ENCODE measurements at places on chromosomes 11 and 22. TPM values are rescaled to one million over a fixed set of nuclear protein-coding genes. Genes with fewer than 3 reads are reported as not detected.

Gene MYOD1
- not detected for total RNA-seq

Gene RELT
- 23.4 TPM for total RNA-seq

Gene LDLRAD3
- total RNA-seq: 0.44 TPM

Gene ZDHHC8
- 74.7 TPM for total RNA-seq

Gene TESMIN
- total RNA-seq: 1.3 TPM

Gene A4GALT
- not detected for total RNA-seq

Gene TSPAN4
- total RNA-seq: 9.4 TPM

Gene DGCR6
- 1.2 TPM for total RNA-seq

Gene CRYBA4
- total RNA-seq: not detected

GRCh38 chr11:32151027-32151426, 60.2 kb downstream of the RCN1 start:
- DNase-seq: no peak
- H3K27me3 ChIP-seq: no peaks in the 10 kb centered on the region
- no peaks in the 10 kb centered on the region for H3K4me1 ChIP-seq
- H3K36me3 ChIP-seq: no peaks in the 10 kb centered on the region
- no peak overlapping the region for H3K27ac ChIP-seq
- H3K4me3 ChIP-seq: no peak overlapping the region

DNA sequence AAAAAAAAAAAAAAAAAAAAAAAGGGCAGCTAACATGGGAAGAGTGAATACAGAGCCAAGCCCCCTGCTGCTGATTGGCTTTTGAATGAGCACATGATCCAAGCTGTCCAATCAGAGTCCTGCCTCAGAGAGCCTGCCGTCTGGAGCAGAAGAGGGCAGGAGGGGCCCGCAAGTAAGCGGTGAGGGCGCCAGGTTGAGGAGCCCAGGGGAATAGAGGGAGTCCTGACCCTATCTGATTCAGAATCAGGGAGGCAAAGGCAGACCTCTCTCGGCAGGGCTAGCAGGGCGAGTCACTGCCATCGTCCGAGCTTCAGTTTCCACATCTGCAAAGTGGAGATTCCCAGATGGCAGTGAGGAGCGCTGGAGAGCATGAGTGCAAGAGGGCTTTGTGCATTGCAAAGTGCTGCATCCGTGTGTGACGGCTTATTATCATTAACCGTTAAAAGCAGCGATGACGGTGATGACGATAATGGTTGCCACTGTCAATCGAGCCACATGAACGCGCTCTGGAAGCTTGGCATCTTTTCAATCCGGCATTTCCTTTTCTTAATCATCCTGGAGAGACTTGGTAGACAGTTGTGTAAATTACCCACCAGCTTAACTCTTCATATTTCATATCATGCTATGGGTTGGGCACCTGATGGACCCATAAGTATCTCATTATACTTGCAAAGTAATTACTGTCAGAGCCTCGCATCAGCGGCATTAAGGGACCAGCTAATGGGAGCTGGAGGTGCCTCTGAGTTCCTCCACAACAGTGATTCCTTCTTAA, 68.6 kb upstream of the ATXN10 start:
- H3K27ac ChIP-seq: no peak overlapping the region
- H3K4me1 ChIP-seq: no peaks in the 10 kb centered on the region
- no peak overlapping the region for H3K4me3 ChIP-seq
- H3K27me3 ChIP-seq: no peaks in the 10 kb centered on the region
- no peaks in the 10 kb centered on the region for H3K36me3 ChIP-seq

DNA sequence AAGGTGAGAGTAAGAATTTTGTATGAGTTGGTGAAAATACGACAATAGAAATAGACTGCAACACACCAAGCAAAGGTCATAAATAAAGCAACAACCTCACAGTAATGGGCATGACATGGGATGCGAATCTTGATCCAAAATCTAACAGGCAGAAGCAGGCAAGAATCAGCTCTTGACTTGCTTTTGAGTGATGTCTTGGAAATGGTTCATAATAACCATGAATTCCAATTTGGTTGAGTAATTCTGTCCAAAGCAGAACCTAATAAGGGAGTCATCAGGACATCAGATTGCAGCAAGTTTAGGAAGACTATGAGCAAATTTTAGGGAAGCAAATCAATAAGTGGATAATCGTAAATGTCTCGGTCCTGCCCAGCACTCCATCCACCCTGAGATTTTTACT, 224.0 kb upstream of the ISX start:
- H3K36me3 ChIP-seq: no peaks in the 10 kb centered on the region
- DNase-seq: no peak
- no peak overlapping the region for H3K27ac ChIP-seq
- H3K4me1 ChIP-seq: no peaks in the 10 kb centered on the region
- no peaks in the 10 kb centered on the region for H3K27me3 ChIP-seq

GRCh38 chr11:66619080-66619554, 2.7 kb downstream of the RBM14 start:
- H3K4me3 ChIP-seq: peak overlapping the region; percentile 99
- no peaks in the 10 kb centered on the region for H3K27me3 ChIP-seq

DNA sequence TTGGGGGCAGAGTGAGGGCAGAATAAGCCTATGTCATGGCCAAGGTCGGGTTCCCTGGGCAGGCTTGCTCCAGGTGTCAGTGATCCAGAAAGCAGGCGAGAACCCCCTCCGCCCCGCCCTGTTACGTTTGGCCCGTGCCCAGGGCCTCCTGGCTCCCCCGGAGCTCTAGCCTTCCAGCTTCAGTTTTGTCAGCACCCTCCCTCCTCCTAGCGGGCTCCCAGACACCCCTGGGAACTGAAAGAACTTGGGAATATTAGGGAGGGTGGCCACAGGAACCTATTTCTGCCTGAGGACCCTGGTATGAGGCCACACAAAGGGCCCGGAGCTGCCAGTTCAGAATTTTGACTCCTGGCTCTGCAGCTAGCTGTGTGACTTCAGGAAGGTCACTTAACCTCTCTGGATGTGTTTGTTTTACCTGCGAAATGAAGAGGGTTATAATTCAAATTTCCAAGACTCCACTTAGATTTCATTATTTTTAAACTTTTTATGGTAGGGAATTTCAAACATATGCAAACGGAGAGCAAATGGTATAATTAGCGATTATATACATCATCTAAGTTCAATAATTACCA, 1.2 kb downstream of the TUBA8 start:
- peaks cover 14% of the 10 kb centered on the region for H3K27me3 ChIP-seq
- H3K27ac ChIP-seq: no peak overlapping the region
- H3K36me3 ChIP-seq: no peaks in the 10 kb centered on the region
- H3K4me3 ChIP-seq: no peak overlapping the region
- H3K4me1 ChIP-seq: peaks cover 14% of the 10 kb centered on the region

- no peaks in the 10 kb centered on the region for H3K27me3 ChIP-seq
- H3K4me1 ChIP-seq: peaks cover 39% of the 10 kb centered on the region
- H3K36me3 ChIP-seq: no peaks in the 10 kb centered on the region
Measured at GRCh38 chr11:64241491-64242374, 838 bp downstream of the FKBP2 start.

DNA sequence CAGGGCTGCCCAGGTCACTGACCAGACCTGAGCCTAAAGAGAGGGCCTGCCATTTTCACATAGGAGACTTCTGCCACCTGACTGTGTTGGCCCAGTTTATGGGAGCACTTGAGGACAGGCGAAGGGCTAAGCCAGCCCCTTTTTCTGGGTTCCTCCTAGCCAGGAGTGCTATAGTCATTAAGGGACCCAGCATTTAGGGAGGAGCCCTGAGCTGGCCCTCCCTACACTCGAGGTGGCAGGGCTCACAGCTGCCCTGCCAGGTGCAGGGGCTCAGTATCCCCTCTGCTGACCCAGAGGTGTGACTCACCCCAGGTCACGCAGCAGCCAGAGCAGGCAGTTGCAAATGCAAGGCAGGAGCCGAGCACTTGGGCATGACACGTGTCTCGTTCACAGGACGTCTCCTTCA, 86.3 kb upstream of the CRYBB3 start:
- peaks cover 13% of the 10 kb centered on the region for H3K4me1 ChIP-seq
- H3K36me3 ChIP-seq: no peaks in the 10 kb centered on the region
- no peaks in the 10 kb centered on the region for H3K27me3 ChIP-seq
- DNase-seq: no peak
- no peak overlapping the region for H3K4me3 ChIP-seq
- no peak overlapping the region for H3K27ac ChIP-seq

- DNase-seq: no peak
- H3K4me1 ChIP-seq: peaks cover 7% of the 10 kb centered on the region
- no peak overlapping the region for H3K4me3 ChIP-seq
- H3K27ac ChIP-seq: no peak overlapping the region
- H3K27me3 ChIP-seq: no peaks in the 10 kb centered on the region
Measured at GRCh38 chr11:64000740-64001483, 14.7 kb downstream of the OTUB1 start.

DNA sequence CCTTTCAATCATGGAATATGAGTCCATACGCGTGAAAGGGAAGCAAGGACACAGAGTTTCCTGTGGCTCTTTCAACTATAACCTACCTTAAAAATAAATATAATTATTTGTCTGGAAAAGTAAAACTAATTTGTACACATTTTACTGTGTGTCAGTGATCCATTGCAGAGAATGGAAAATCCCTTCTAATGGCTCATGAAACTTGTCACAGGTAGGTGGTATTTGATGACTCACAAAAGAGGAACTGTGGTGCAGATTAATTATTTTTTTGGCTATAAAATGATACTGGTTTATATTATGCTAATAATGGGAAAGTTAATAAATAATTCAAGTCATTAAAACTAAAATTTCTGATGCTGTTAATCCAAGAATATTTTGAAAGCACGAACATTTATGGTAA, 792.2 kb downstream of the METTL15 start:
- no peaks in the 10 kb centered on the region for H3K27me3 ChIP-seq
- no peak overlapping the region for H3K4me3 ChIP-seq
- no peak for DNase-seq
- no peaks in the 10 kb centered on the region for H3K36me3 ChIP-seq

GRCh38 chr11:19382131-19382611, 141.4 kb upstream of the E2F8 start:
- no peak overlapping the region for H3K4me3 ChIP-seq
- no peaks in the 10 kb centered on the region for H3K4me1 ChIP-seq
- peaks cover 5% of the 10 kb centered on the region for H3K27me3 ChIP-seq
- no peaks in the 10 kb centered on the region for H3K36me3 ChIP-seq

GRCh38 chr11:2892215-2892966, 6.8 kb upstream of the CDKN1C start:
- H3K27ac ChIP-seq: peak overlapping the region; percentile 71
- peak; percentile 73 for DNase-seq
- H3K4me1 ChIP-seq: peaks cover 31% of the 10 kb centered on the region

- H3K36me3 ChIP-seq: peaks cover 46% of the 10 kb centered on the region
- no peaks in the 10 kb centered on the region for H3K27me3 ChIP-seq
- peak overlapping the region; percentile 96 for H3K27ac ChIP-seq
Measured at GRCh38 chr11:116786966-116787365, 857 bp downstream of the ZPR1 start.

DNA sequence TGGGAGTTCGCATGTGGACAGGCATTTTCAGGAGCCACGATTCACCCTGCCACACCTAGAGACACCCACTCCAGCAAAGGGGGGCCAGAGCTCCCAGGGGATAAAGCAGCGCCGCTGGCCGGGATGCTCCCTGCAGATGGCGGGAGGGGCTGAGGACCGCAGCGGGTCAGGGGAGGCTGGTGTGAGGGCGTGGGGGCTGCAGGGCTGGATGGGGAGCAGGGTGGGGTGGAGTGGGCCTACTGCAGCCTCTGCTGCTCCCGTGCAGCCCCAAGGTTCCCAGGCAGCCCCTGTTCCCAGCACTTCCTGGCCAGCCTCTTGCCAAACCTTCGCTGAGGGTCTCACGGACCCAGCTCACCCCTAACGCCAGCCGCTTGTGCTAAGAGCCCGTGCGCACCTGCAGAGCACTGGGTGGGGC, 13.0 kb downstream of the MUC5B start:
- H3K27ac ChIP-seq: no peak overlapping the region
- no peak for DNase-seq
- no peaks in the 10 kb centered on the region for H3K36me3 ChIP-seq
- no peaks in the 10 kb centered on the region for H3K4me1 ChIP-seq
- H3K4me3 ChIP-seq: no peak overlapping the region

GRCh38 chr11:130037881-130038585, 31.7 kb upstream of the APLP2 start:
- H3K27ac ChIP-seq: no peak overlapping the region
- no peak overlapping the region for H3K4me3 ChIP-seq
- no peaks in the 10 kb centered on the region for H3K27me3 ChIP-seq
- H3K36me3 ChIP-seq: no peaks in the 10 kb centered on the region
- no peak for DNase-seq

- H3K27ac ChIP-seq: no peak overlapping the region
- H3K4me3 ChIP-seq: no peak overlapping the region
- no peak for DNase-seq
- H3K36me3 ChIP-seq: no peaks in the 10 kb centered on the region
Measured at GRCh38 chr11:46265764-46266163, 11.7 kb upstream of the CREB3L1 start.

DNA sequence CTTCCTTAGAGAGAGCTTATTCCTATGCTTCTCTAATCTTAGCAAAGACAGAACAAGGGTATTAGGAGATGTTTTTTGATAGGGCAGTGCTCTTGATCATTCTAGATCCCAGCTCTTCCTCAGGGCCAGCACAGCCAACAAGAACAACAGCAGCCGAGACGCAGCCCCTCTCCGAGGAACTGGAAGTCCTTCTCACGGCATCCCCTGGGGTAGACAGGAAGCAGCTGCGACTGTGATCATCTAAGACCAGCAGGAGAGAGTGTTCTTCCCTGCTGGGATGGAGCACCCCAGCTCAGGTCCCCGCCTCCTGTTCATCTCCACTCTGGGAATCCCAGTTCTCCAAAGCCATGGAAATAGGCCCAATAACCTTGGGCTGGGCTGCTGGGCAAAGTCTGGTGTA, 29.6 kb downstream of the IRAG1 start:
- H3K27me3 ChIP-seq: no peaks in the 10 kb centered on the region
- H3K36me3 ChIP-seq: no peaks in the 10 kb centered on the region
- no peaks in the 10 kb centered on the region for H3K4me1 ChIP-seq
- H3K4me3 ChIP-seq: no peak overlapping the region

DNA sequence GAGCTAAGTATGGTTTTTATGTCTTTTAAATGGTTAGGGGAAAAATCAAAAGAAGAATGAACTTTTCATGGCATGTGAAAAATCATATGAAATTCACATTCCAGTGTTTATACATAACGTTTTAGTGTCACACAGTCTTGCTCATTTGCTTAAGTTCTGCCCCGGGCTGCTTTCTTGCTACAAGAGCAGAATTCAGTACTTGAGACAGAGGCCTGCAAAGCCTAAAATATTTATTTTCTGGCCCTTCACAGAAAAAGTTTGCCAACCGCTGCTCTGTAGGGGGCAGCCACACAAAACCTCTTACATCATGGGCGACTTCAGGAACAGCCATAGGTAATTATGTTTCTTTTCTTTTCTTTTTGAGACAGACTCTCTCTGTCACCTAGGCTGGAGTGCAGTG, 1.0 kb upstream of the ATG2A start:
- peaks cover 24% of the 10 kb centered on the region for H3K4me1 ChIP-seq
- peaks cover 7% of the 10 kb centered on the region for H3K36me3 ChIP-seq
- no peak for DNase-seq
- peak overlapping the region; percentile 37 for H3K4me3 ChIP-seq
- peak overlapping the region; percentile 66 for H3K27ac ChIP-seq

- H3K4me1 ChIP-seq: no peaks in the 10 kb centered on the region
- H3K27me3 ChIP-seq: no peaks in the 10 kb centered on the region
- no peaks in the 10 kb centered on the region for H3K36me3 ChIP-seq
- no peak for DNase-seq
Measured at GRCh38 chr11:8102296-8102915, 21.4 kb downstream of the TUB start.

GRCh38 chr22:45473626-45474237, 29.0 kb upstream of the FBLN1 start:
- no peak overlapping the region for H3K4me3 ChIP-seq
- no peaks in the 10 kb centered on the region for H3K27me3 ChIP-seq
- H3K36me3 ChIP-seq: no peaks in the 10 kb centered on the region
- no peak for DNase-seq
- no peak overlapping the region for H3K27ac ChIP-seq

- no peak for DNase-seq
- no peak overlapping the region for H3K4me3 ChIP-seq
- no peak overlapping the region for H3K27ac ChIP-seq
- H3K27me3 ChIP-seq: no peaks in the 10 kb centered on the region
- no peaks in the 10 kb centered on the region for H3K4me1 ChIP-seq
Measured at GRCh38 chr11:80779905-80780605, 1339.2 kb upstream of the TENM4 start.
